T-helper 1 cell (primary cell): ENCODE measurements at places on chromosomes 6 and 20.

GRCh38 chr6:162053084-162053483 lies 674.5 kb downstream of the PRKN start:
- DNase-seq: no peak

- DNase-seq: no peak
Measured at GRCh38 chr6:124040655-124041054, 237.0 kb downstream of the NKAIN2 start.

- no peak for DNase-seq
Measured at GRCh38 chr20:25126204-25127029, 44.5 kb upstream of the VSX1 start.

- no peak for DNase-seq
Measured at GRCh38 chr6:20440296-20440695, 38.6 kb downstream of the E2F3 start.

DNA sequence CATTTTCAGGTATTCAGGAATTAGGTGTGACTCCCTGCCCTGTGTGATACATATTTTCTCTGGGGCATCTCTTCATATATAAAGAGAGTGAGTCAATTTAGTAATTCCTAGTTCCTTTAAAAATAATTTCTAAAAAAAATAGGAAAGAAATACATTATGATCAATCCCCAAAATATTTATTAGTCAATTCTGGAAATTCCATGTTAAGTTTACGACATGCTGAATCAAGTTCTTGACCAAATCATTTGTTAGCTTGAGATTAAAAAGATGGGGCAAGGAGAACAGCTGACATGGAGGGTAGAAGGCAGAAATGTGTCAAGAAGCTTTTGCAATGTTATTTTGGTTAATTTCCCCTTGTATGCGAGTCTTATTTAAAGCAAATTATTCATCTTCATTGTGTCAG lies 22.7 kb upstream of the PRDM1 start:
- DNase-seq: no peak

DNA sequence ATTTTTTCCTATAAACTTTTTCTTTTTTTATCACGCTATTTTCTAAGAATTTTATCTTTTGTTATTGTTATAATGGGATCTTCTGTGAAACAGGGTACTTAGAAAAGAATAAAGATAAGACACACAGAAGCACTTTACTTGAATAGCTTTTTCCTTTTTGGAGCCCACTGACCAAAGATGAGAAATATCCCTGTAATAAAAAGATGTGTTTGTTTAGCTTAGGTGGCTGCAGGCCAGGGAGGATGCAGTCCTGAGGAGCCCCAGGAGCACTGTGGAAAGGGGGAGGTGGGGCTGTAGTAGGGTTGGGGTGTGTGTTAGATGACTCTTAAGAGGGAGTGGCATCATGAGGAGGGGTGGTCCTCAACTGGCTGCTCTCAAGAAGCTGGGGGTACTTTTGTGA lies 128.6 kb downstream of the ARID1B start:
- no peak for DNase-seq

DNA sequence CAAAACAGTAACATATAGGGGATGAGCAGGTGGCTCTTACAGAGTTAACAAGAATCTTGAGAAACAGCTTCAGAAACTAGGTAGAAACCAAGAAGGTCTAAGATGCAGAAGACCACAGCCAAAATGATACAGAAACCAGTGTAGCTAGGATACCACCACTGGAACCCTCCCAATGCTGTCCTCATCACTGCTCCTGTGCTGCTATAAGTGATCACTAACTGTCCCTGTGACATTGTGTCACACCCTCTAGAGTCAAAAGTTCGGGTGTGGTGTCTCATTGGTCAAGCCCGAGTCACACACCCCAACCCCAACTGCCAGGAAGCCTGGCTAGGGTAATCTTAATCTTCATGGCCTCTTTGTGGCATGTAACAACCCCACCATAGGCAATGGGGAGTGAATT lies 153.1 kb downstream of the RCAN2 start:
- no peak for DNase-seq

GRCh38 chr6:45327956-45328522 lies at the start of gene RUNX2:
Gene RUNX2 (plus strand): TSS chr6:45328330. CDS start chr6:45328727, 397 bp downstream.
- DNase-seq: no peak

- no peak for DNase-seq
Measured at GRCh38 chr20:54219751-54220426, 12.0 kb downstream of the PFDN4 start.

DNA sequence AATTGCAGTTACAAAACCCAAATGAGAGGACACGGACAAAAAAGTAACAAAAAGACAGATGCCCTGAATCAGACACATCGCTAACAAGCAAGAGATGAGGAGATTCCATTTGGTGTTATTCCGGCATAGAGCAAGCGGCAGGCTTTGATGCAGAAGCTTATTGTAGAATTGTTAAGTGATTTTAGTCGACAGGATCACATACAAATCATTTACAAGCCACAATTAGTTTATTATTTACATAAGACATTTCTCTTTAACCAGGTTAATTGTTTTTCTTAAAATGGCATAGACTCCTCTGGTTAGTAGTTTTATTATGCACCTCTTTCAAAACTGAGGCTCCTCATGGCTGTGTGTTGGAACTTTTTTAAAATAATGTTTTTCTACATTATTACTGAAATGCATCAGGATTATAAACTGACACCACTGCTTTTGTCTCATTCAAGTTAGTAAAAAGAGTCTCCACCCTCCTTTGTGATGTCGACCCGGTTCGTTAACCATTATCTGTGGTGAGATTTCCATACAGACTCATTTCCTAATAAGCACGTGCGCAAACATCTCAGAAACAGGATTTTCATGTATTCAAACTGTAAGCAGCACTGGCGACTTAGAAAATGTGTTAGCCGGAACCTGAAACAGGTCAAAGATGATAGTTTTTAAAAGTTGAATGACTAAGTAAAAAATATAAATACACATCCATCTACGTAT lies 119.8 kb downstream of the COL12A1 start:
- no peak for DNase-seq

DNA sequence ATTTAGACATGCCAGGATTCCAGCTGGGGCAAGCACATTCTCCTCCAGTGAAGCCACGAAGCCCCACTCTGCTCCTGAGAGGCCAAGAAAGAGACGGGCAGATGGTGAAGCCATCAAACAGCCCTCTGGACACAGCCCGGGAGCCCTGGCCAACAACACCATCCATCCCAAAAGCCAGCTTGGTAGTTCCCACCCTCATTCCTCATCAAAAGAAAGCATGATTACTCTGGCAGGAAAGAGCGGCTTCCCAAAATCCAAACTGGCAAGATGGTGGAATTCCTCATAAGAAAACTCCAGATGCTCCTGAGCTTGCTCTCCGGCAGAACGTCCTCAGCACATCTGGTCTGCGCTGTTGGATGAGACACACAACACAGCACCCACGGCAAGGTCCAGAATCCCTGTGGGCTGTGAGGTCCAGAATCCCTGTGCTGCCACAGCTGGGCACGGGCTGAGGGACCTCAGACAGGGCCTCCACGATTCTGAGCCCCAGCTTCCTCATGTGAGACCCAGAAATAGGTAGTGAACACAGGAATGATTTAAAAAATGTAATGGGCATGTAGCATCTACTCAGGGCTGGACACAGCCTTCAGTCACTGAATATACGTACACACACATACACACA lies 52.6 kb downstream of the THBS2 start:
- no peak for DNase-seq

- DNase-seq: no peak
Measured at GRCh38 chr6:140275725-140276124, 901.3 kb upstream of the CITED2 start.

- no peak for DNase-seq
Measured at GRCh38 chr6:154920495-154921200, 74.5 kb upstream of the TIAM2 start.

DNA sequence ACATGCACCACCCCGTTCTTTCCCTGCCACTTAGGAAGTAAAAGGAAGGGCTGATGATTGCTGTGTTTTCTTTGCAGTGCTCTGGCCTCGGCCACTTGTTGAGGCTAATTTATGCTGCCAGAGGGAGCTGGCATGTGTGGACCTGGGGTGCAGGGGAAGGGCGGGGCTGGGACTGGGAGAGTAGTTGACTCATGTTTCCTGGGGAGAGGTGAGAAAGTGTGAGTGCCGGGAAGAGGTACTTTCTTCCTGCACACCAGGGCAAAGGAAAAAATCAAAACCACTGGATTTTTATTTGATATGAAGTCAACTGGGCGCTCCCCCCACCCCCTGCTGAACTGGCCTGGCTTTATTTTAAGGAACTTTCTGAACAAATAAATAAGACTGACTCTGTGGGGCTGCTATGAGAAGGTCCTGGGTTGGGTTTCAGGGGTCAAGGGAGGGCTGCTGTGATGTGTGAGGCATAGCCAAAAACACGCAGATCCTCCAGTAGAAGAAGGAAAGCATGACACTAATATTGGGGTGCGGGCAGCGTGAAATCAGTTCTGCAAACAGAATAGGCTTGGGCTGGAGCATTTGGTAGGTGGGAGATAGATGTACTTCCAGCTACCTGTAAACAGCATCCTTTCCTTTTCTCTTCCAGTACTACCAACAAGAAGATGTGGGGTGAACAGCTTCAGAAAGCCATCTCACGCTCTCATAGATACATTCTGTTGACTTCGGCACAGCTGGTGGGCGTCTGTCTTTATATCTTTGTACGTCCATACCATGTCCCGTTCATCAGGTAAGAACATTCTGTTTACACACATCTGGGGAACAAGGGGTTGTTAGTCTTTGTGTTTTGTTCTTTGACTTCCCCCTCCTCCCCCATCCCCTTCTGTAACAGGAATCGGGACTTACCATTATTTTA lies 87.5 kb downstream of the SYNJ2 start:
- peak; percentile 46 for DNase-seq

- DNase-seq: no peak
Measured at GRCh38 chr6:10276106-10276505, 138.8 kb downstream of the TFAP2A start.

DNA sequence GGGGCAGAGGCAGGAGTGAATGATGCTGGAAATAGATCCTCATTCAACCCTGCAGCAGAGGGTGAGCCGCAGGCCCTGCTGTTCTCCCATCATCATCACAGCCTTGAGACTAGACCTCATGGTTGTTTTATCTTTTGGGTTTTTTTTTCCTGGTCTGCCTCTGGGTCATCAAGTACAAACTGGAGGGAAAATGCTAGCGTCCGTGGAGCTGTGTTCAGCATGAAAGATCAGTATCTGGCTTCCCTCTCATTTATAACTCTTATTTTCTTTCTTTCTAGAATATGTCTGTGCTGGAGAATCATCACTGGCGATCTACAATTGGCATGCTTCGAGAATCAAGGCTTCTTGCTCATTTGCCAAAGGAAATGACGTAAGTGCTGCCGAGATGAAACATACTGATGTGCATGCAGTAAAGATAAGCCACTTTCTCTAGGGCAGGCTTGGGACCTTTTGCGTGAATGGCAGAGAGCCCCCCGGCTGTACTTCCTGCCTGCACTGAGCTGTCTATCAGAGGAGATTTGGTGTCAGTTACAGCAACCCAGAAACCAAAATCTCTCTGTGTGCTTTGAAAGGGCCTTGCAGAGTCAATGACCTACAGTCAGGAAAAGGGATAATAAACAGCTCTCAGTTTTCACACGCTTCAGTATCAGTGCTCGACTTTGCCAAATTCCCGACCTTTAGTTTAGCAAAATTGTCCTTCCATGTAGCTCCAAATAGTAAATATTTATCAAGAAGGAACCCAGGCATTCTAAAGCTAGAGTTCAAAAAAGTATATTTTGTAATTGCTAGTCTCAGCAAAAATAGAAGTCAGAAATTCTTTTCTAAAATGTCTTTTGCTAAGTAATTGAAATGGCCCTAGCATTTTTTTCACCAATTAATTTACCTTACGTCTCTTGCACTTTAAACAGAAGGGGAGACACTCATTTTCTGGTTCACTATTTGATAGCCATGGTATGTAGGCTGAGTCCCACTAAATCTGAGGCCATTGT lies 76.3 kb downstream of the MTFR2 start:
- no peak for DNase-seq

- no peak for DNase-seq
Measured at GRCh38 chr6:166520905-166521834, 65.3 kb downstream of the RAMACL start.

DNA sequence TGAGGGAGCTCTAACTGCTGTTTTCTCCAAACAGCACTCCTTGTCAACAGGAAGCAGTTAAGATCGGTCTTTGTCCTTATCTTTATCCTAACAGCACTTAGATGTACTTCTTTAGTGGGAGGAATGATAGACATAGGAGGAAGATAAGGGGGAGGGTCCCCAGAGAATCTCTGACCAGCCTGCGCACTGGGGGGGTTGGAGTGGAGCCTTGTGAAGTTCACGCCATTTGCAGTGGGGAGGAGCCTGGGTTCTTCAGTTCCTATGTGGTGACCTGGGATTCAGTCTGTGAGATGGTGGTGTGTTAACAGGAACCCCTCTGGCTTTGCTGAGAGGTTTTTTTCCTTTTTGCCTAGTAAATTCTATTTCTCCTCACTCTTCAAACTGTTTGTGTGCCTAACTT lies 18.1 kb upstream of the ASCC3 start:
- no peak for DNase-seq

DNA sequence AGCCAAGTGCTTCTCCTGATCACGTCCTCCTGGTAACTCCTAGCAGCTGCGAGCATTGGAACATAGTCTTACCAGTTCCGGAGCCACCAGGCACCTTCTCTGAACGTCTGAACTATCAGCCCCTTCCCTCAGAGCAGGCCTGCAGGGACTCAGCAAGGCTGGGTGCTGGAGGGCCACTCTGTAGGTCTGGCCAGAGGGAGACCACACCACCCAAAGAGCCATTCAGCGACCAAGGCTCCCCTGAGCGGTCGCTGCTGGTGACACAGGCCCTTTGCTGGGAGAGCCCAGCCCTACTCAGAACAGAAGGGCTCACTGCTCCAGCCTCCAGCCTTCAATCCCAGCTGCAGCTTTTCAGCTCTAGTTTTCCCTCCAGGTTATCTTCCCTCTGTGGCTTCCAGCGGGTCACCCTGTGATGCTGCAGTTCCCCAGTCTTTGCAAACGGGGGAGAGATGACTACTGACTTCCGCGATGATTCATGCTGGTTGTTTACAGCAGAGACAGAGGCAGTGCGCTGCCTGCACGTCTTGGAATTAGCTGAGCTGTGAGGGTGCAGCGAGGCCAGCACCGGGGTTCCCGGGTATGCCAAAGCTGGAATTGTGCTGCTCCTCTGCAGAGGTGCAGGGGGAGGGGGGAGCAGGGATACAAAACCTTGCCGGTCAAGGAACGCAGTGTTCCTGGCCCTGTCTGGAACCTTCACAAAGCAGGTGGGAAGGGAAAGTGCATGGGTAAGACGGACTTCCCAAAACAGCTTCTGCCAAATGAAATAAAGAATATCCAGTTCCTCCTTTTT lies 161.4 kb downstream of the LY86 start:
- no peak for DNase-seq

DNA sequence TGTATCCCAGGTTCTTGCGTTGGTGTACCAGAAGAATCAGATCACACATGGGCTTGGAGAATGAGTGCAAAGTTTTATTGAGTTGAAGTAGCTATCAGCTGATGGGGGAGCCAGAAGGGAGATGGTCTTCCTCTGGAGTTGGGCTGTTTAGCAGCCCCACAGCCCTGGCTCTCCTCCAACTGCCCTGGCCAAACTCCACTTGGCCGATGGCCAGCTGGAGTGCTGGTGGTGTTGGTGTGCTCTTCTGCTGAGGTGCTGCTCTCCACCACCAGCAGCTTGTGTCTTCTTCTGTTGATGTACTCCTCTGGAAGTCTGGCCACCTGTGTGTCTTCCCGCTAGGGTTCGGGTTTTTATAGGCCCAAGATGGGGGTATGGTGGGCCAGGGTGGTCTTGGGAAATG lies 172.8 kb downstream of the TINAG start:
- no peak for DNase-seq
